Body of pancreas (tissue), 4 donors: ENCODE measurements at places on chromosomes 11 and 22. TPM values are rescaled to one million over a fixed set of nuclear protein-coding genes. Genes with fewer than 3 reads are reported as not detected.

Gene PKNOX2
- total RNA-seq = 4.2 TPM

Gene RCE1
- total RNA-seq = 14.3 TPM

Gene LAYN
- total RNA-seq = 8.3 TPM

Gene OR10A5
- total RNA-seq = not detected

Gene YAP1
- 38.9 TPM for total RNA-seq

Gene TSSK2
- total RNA-seq = not detected

Gene SEC14L6
- total RNA-seq = 2.1 TPM

Gene HOATZ
- total RNA-seq = not detected

Gene OR8A1
- not detected for total RNA-seq

Gene SWAP70
- total RNA-seq = 18.8 TPM

Gene F2
- not detected for total RNA-seq
